ENCODE measurements at places on chromosomes 4 and X.

GRCh38 chrX:44456685-44457084, 86.0 kb downstream of the FUNDC1 start:
- DNase-seq: no peak

DNA sequence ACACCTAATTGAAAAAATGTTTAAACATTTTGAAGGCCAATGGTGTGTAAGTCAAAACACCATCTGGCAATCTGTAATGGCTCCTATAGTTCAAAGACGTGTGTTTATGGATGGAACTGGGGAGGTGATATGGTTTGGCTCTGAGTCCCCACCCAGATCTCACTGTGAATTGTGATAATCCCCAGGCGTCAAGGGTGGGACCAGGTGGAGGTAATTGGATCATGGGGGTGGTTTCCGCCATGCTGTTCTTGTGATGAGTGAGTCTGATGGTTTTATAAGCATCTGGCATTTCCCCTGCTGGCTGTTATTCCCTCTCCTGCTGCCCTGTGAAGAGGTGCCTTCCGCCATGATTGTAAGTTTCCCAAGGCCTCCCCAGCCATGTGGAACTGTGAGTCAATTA, 52.2 kb downstream of the ADRA2C start:
- DNase-seq: no peak

- DNase-seq: no peak
Observed at GRCh38 chrX:42459735-42460134, 318.2 kb downstream of the PPP1R2C start.

- DNase-seq: no peak
Observed at GRCh38 chr4:165380805-165381204, 2.0 kb downstream of the CPE start.

- DNase-seq: peak; percentile 50
Observed at GRCh38 chrX:53284684-53285447, 3.5 kb upstream of the IQSEC2 start.

DNA sequence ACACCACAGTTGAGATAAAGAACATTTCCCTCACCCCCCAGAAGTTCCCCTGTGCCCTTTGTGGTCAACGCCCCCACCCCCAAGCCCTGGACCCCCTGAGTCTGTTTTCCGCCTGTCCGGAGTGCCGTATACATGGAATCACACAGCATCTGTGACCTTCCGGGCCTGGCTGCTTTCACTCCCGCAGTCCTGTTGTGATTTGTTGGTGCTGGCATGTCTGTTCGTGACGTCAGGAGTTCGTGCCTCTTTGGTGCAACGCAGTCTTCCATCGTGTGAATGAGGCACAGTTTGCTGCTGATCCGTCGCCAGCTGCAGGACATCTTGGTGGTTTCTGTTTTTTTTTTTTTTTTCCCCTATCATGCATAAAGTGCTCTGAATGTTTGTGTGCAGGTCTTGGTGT, 62.1 kb downstream of the PSAPL1 start:
- DNase-seq: no peak

DNA sequence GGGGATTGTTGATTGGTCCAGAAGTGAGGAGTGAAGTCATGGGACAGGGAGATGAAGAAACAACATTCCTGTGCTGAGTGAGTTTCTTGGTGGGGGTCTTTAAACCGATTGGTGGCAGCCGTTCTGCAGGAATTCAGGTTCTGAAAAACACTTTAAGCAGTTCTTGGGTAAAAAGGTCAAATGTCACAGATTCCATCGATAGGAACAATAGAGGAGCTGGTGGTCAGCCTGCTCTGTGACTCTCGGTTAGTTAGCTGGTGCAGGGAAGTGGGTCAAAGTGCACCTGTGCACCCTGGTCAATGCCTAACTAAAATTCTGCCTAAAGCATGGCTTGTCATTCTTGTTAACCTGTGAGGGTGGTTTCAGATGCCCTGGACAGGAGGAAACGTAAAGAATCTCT, 34.6 kb upstream of the MGST2 start:
- no peak for DNase-seq

DNA sequence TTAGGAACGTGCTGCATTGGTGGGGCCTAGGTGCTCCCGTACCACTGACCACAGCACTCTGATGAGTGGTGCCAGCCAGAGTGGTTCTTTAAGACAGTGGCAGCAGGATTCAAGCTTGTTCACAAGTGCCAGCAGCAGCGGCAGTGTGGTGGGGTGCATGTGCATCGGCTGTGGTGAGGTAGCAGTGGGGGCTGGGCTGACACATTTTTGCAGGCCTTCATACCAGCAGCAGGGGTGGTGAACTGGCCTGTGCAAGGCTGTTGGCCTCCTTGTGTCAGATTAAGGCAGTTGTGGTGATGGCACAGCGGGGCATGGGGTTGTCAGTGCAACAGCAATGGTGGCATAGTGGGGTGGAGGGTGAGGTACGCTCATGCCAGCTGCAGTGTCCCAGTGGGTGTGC, 131.4 kb downstream of the PABPC4L start:
- DNase-seq: no peak

GRCh38 chr4:104719539-104720230, 225.0 kb upstream of the CXXC4 start:
- no peak for DNase-seq

DNA sequence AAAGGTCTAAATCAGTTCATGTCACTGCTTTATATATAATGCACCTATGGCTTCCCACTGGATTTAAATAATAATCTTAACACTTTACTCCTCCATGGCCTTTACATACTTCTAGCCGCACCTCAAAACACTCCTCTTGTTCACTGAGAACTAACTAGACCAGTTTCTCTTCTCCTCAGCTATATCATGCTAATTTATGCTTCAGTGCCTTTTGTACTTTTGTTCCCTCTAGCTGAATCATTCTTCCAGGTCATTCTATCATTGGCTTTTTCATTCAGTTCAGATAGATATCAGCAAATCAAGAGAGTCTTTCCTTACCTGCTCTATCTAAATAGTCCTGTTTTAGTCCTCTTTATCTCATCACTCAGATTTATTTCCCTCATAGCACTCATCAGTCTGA, 64.2 kb downstream of the TET2 start:
- no peak for DNase-seq

DNA sequence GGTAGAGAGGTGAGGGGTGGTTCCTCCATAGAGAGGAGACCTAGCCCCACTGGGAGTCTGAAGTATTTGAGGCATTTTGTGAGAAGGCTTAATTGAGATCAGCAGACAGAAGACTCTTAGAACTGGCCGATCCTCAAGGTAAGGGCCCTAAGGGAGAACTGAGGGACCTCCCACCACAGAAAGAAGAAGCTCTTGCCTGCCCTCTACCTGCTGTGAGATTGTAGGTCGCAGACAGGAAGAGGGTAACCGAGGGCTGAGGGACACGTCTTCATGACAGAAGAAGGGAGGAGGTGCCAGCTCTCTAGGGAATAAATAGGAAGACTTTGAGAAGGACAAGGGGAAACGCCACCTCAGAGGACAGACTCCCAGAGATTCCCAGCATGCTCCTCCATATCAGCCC, 24.1 kb upstream of the MAGEC1 start:
- DNase-seq: no peak

- DNase-seq: no peak
Observed at GRCh38 chrX:155134255-155134654, 62.9 kb downstream of the BRCC3 start.

- no peak for DNase-seq
Observed at GRCh38 chrX:108261549-108262203, 170.1 kb downstream of the ATG4A start.

- no peak for DNase-seq
Observed at GRCh38 chrX:28586286-28586685, 960 bp upstream of the IL1RAPL1 start.

- no peak for DNase-seq
Observed at GRCh38 chrX:1442724-1443367, 9.9 kb downstream of the ASMTL start.

- no peak for DNase-seq
Observed at GRCh38 chrX:147069926-147070325, 255.4 kb upstream of the CXorf51A start.

DNA sequence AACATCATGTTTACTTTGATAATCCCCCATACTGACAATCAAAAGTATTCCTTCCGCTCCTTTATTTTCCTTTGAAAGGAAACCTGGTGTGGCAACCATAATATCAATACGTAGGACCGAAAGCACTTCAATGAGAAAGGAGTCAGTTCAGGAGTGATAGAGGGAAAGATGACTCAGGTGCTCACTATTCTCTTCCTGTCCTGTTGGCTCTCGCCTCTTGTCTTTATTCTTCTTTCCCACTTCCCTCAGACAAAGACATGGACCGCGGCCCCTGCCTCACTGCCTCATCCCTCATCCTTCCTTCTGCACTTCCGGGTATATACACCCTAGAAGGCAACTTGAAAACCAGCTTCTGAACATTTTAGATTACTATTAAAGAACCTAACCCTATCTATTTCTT, 49.8 kb upstream of the TNIP3 start:
- no peak for DNase-seq

- no peak for DNase-seq
Observed at GRCh38 chr4:7540206-7540605, 105.5 kb upstream of the PSAPL1 start.

DNA sequence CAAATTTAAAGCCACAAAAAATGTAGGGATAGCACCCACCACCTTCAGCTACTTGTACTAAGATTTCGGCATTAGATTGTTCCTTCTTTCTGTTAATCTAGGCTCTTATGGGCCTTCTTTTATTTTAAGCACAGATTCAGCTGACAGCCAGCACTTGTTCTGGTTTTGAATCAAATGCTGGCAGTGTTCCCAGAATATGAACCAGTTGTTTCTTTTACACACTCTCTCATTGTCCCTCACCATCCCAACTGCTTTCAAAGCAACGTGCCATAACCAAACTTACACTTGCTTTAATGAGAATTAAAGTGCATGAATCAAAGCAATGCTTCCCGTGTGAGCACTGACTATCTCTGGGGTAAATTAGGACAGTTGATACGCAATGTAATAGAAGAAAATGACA, 744.5 kb upstream of the FAM241A start:
- DNase-seq: no peak

GRCh38 chr4:110751183-110751582, 128.3 kb upstream of the PITX2 start:
- no peak for DNase-seq

DNA sequence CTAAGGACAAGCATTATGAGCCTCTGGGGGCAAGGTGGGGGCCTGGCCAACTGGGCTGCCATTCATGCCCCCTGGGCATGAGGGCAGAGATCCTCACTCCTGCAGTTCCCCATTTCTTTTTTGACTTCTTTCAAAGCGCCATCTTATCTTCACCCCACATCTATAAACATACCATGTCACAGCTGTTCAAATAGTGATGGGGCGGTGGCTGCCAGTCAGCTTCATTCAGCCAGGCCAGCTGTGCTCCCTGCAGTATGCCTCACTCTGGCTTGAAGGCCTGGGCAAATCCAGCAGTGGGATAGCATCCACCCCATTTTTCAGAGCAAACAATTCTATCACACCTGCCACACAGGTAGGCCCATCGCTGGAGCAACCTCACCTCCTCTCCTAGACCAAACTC, 85.5 kb downstream of the NHSL2 start:
- DNase-seq: no peak

GRCh38 chr4:170682558-170683294, 593.0 kb upstream of the AADAT start:
- no peak for DNase-seq

- DNase-seq: no peak
Observed at GRCh38 chr4:106530024-106530361, 161.4 kb upstream of the GIMD1 start.

DNA sequence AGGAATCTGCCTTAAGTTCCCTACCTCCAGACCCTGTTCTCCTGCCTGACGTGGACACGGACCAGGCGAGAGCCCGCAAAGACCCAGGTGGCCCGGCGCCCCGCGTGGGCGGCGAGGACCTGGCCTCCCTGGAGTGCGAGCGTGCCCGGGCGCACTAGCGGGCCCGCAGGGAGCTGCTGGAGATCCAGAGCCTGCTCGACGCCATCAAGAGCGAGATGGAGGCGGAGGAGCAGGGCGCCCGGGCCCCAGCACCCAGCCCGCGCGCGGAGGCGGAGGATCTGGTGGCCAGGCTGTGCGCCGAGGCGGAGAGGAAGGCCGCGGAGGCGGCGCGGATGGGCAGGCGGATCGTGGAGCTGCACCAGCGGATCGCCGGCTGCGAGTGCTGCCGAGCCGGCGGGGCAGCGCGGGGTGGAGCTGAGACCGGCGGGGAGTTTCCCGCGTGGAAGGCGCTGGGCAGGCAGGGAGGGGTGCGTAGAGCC, 18.2 kb downstream of the MRFAP1 start:
- DNase-seq: peak; percentile 48

DNA sequence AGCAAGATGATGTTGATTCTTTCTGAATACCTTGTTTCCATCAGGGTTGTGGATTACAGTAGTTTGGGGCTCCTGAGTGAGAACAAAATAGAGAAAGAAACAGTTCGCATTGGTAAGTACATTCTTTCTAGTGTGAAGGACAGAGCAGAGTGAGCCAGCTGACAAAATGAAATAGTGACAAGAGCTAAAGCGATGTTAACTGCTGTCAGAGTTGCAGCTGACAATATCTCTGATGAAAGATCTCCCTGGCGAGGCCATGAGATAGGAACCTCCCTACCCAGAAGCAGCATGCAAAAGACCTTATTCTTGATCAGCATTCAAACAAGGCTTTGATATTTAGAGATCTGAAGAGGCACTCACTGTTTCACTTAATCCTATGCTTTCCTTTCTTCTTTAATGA, 258.6 kb downstream of the CAMK2D start:
- DNase-seq: no peak

- DNase-seq: no peak
Observed at GRCh38 chr4:22962295-22962694, 269.6 kb downstream of the GBA3 start.

DNA sequence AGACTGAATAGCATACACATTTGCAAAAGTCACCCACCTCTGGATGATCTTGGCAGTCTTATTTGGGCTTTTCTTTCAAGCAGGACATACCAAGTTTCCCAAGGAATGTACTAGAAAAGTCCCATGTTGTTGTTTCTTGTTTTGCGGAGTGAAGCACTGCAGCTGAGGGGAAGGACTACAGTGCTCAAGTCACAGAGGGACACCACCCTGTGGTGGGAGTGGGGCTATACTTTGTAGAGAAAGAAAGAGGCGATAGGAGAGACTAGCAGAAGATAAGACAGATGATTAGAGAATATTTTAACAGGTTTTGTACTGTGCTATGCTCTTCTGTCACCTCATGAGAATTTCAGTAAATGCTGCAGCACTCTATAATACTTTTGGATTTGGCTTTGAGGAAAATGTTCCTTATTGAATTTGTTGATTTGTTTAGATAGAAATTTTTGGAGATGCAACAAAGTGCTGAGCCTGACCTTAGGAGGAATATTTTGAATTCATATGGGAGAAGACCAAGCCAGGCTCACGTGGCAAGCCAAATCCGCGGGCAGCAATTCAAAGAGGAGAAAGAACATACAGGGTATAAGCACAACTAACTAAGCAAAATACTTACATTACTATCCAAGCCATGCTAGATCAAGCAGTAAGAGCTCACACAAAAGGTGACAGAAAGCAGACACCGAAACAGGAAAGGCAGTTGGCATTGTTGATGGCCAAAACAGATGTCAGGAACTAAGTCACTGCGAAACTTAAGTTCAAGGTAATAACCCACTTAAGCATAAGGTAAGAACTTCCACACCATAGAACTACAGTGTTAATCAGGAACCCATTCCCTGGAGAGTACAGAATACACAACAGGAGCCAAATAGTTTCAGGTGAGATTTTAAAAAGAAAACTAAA, 280.3 kb upstream of the INTU start:
- no peak for DNase-seq
